ENCODE measurements at places on chromosomes 5 and 9.

DNA sequence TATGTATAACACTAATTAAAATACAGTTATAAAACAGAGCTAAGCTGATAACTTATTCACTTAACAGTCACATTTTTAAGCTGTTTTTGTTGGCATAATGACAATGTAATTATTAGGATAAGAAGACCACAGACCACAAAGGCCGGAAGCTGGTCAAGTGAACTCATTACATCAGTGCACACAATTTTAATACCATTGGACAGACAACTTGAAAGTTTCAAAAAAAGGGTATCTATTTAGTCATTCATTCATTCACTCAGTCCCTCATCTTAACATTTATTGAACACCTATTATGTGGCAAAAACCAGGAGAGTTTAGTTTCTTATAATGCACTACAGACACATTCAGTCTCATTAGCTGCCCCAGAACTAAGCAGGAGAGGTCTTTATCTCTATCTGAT is 11.6 kb downstream of the ERP44 start:
- no peak for DNase-seq

- DNase-seq: no peak
These were observed 44.3 kb upstream of the DENND4C start for GRCh38 chr9:19186232-19186631.

GRCh38 chr9:20382460-20383071 is 239.7 kb downstream of the MLLT3 start:
- DNase-seq: no peak

DNA sequence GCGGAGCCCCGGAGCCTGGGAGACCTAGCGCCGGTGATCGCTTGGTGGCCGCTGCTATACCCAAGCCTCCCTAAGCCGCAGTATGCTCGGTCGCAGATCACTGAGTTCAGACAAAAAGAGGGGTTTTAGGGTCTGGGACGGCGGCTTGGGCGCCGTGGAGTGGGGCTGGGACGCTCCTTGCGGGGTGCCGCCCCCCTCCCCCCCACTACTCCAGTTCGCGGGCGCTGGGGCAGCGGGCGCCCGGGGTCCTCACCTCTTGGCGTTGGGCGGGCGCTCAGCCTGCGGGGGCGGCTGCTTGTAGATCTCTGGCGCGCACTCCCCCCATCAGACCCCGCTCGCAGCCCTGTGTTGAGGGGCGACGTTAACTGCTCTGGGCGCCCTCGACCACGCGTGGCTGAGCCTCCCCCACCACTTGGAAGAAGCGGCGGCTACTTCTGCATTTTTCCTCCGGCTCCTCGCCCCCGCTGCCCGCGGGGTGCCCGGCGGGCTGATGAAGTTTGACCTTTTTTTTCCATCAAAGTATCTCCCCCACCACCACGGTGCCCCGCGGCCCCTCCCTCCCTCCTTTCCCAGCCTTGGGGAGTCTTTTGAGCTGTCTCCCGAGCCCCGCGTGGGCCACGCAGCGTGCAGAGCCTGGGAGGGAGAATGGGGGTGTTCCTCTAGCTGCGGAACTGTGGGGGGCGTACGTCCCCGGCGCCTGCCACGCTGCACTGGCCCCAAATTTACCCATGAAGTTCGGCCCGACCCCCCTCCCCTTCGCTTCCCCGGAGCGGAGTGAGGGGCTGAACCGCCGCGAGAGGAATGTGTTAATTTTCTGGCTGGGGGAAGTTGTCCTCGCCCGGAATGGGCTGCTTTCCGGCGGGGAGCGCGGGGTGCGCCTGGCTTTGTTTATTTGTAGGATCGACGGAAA is 1.2 kb downstream of the CXXC5 start:
- no peak for DNase-seq

DNA sequence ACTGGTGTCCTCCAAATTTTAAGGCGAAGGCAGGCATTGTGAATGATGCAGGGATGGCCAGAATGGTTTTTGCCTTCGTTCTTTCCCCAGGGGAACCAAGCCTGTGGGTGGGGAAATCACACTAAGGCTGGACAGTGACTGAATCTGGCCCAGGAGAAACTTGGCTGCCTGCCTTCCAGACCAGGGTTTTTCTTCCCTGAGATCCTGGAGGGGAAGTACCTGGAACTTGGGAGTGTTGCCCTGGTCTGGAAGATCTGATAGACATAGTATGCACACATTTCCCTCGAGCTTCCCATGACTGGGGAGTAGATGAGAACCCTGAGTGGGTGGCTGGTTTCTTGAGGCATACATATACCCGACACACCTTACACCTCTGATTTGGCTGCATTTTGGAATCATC is 664 bp upstream of the IL11RA start:
- no peak for DNase-seq

DNA sequence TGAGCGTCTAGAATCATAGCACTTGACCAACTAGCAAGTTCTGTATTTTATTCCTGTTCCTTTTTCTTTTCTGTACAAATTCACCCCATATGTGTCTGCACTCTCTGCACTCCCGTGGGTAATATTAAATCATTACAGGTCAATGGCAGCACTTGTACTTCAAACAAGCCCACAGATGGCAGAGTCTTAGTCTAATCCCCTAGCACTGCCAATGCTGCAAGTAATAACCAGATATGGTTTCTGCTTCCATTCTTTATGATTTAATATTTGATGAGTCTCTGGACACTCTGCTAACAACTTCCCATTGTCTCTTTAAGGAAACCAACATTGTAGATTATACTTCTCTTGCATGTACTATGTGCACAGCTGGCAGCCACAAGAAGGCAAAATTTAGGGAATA is 343.8 kb upstream of the CHD1 start:
- no peak for DNase-seq

GRCh38 chr5:35758151-35758724 is 98.5 kb upstream of the IL7R start:
- no peak for DNase-seq

DNA sequence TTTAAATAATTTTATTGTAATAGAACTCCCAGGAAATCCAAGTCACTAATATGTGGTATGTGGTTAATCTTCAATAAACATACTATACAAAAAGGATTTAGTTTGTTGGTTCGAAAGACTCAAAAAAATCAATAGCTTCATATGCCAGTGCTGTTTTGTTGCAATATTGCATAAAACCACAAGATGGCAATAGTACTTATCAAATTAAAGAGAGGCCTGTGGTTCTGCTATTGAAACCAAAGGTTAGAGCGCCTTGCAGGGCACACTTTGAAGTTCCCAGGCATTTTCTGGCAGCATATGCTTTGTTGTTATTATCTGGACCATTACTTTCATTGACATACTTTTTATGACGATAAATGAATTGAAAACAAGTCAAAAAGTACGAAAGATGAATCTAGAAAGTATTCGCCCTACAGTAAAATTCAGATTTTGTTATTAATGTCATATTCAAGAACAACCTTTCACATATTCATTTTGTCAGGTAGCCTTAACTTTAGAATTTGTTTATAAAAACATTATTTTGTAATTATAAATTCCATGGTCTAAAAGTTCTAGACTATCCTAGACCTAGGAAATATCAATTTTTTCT is 316.3 kb downstream of the MCTP1 start:
- DNase-seq: no peak

- no peak for DNase-seq
These were observed 34.6 kb upstream of the WDR38 start for GRCh38 chr9:124818431-124819281.

DNA sequence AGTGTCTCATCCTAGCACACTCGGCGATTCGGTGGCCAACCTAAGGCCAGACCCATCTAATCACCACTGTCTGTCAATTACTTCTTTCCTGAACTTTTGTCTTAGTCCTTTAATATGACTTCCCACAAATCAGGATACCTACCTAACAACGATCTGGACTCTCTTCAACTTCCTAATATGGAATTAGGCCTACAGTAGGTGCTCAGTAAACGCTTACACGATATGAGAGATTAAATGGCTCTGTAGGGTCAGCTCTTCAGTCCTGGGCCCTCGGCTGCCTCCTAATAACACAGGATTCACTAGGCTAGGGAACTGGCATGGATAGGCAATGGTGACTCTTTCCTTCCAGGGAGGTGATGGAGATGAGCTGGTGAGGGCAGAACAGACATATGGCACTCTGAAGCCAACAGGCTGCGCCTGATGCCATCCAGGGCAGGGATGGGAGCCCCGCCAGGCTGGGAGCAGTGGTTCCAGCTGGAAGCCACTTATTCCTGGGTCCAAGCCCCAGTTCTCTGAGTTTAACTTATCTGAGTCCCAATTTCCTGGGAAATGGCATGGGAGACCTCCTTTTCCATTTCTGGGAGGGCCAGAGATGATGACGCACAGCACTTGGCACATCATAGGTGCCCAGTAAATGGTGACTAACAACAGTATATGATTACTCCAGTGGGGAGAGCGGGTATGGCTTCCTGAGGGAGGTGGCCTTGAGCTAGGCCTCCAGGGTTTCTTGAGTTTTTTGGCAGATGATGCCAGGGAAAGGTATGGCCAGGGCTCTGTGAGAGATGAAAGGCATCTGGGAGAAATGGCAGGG is 7.3 kb downstream of the PDGFRB start:
- DNase-seq: no peak

- no peak for DNase-seq
These were observed 33.5 kb upstream of the TMEM252 start for GRCh38 chr9:68574150-68574549.

GRCh38 chr5:58156361-58156760 is 303.5 kb downstream of the PLK2 start:
- no peak for DNase-seq

- no peak for DNase-seq
These were observed 6.4 kb downstream of the CEMIP2 start for GRCh38 chr9:71761938-71762353.

DNA sequence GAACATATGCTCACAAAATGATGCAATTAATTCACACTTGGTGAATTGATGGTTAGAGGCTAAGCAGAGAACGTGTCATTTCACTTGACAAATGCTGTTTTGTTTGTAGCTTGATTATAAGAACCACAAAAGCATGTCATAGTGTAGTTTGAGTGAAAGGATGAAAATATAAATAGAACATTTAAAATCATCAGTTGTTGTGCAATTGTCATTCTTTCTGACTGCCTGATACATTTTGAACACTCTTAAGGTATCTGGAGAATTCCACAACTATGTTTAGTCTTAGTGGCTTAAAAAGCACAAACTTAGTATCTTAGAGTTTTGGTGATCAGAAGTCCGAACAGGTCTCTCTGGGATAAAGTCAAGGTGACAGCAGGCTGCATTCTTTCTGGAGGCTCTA is 129.4 kb downstream of the BASP1 start:
- no peak for DNase-seq
